Hematopoietic multipotent progenitor cell treated with erythropoietin and hydrocortisone succinate and interleukin-3 and kit ligand, for 17 days (in vitro differentiated cells): ENCODE measurements at places on chromosomes 5 and 9.

- no peak for DNase-seq
Observed at GRCh38 chr9:112050544-112051475, 124.3 kb downstream of the SUSD1 start.

GRCh38 chr5:7717691-7718090 is 133.2 kb downstream of the CFAP90 start:
- DNase-seq = no peak

- no peak for DNase-seq
Observed at GRCh38 chr5:83096660-83097339, 19.5 kb downstream of the XRCC4 start.

DNA sequence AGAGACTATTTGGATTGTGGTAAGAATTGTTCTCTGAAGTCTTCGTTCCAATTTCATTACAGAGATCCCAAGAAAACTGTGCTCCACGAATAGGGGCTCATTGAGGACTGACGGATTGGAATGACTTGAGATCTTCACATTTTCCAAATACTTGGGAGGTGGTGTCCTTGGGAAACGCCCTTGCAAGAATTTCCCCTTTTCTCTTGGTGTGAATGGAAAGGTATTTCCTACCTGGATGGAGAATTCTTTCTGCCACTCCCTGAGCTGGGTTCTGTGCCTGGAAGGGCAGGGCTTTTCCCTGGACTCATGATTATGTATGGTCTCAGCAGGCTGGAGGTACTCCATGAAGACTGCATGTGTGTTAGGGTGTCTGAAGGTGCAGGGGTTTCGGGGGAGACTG is 53.9 kb downstream of the SNX18 start:
- DNase-seq = no peak

- no peak for DNase-seq
Observed at GRCh38 chr5:169142264-169142970, 158.5 kb downstream of the SLIT3 start.

- no peak for DNase-seq
Observed at GRCh38 chr9:13278023-13278367, 1.5 kb downstream of the MPDZ start.

DNA sequence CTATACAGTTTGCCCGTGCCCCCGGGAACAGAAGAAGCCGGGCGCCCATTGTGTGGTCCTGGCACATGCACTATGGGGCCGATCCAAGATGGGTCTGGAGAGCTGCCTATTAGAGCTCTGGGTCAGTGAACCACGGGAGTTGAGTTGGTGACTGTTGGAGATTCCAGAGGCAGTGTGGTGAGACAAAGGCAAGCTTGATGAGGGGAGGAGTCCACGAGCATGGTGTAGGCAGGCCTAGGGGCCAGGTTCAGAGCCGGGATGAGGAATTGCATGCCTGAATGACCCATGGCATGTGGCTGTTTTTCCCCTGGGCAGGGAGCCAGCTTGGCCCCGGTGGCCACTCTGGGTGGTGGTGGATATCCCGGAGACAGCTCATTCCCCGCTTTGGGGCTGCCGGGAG is 84.4 kb upstream of the STC2 start:
- no peak for DNase-seq
